ENCODE measurements at places on chromosomes 16 and 17.

- peak; percentile 79 for DNase-seq
Measured at GRCh38 chr16:49441366-49441780, 67.8 kb downstream of the C16orf78 start.

DNA sequence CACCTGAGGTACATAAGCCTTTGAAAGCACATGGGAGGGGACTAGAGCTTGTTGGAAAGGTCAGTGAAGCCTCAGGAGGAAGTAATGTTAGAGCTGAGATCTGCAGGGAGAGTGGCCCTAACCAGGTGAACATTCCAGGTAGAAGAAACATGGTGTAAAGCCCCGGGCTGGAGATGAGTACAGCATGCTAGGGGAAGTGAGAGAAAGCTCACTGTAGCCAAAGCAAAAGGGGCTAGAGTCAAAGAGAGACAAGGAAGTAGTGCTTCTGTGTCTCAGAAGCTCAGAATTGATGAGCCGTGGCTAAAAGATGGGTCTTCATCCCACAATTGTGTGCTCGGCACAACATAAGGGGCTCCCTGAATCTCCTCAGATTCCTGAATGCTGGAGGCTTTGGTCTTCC is 481.8 kb downstream of the XYLT1 start:
- DNase-seq, result no peak

DNA sequence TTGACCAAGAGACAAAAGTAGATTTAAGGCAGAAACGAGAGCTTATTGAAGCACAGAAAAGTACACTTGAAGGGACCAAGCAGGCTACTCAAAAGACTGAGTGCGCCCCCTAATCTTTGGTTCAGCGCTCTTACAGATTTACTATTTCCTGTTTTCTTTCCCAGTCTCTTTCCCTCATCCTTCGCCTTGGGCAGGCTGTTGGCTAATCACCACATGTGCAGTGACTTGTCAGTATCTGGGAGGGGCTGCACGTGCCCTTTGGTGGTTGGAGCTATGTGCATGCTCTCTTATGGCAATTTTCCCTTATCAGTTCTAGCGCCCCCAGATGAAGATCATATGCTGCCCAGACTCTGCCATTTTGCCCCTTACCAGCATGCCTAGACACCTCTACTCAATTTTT is 35.4 kb upstream of the SHISA6 start:
- DNase-seq, result no peak

DNA sequence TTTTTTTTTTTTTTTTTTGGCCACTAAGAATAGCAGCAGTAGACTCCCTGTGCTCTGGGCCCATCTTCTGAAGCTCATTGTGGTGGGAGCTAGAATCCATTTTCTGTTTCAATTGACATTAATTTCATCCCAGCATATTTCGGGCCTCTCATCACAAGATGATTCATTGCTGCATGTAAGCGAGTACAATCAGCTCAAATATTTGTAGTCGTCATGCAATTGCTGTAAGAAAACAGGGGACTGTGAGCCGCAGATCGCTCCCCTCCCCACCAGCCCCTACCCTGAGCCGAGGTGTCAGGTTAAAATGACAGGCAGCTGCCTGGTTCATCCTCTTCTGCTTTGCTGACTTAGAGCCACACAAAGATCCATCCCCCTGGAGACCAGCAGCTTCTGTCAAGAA is 358.8 kb upstream of the CDH5 start:
- no peak for DNase-seq

DNA sequence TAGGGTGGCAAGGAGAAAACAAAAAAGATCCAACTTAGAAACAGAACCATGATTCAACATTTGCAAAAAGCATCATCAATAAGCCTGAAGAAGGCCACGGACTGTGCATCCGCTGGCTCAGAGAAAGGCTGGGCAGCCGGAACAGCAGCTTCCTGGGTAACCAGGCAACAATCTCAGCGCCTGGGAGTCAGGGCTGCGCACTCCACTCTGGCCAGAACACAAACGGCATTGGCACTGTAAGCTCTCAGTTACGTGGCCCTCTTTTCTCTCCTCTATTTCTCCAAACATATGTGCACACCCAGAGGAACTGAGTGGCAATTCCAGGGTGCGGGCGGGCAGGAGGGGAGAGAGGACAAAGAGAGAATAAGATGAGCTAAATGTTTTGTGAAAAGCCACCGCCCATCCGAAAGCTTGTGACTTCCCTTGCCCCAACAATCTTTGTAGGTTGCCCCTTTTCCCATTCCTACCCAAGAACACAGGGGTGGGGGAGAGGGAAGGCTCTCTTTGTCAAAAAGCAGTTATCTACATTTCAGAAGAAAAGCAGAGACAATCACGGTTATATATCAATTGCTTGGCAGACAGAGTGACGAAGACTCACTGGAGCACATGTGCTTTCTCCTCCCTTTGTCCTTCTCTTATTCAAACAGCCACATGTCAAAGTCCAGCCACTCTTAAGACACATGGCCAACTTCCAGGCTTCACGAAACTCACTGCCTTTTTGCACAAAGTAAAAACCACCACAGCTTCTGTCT is 6.6 kb upstream of the GHDC start:
- DNase-seq, result no peak

DNA sequence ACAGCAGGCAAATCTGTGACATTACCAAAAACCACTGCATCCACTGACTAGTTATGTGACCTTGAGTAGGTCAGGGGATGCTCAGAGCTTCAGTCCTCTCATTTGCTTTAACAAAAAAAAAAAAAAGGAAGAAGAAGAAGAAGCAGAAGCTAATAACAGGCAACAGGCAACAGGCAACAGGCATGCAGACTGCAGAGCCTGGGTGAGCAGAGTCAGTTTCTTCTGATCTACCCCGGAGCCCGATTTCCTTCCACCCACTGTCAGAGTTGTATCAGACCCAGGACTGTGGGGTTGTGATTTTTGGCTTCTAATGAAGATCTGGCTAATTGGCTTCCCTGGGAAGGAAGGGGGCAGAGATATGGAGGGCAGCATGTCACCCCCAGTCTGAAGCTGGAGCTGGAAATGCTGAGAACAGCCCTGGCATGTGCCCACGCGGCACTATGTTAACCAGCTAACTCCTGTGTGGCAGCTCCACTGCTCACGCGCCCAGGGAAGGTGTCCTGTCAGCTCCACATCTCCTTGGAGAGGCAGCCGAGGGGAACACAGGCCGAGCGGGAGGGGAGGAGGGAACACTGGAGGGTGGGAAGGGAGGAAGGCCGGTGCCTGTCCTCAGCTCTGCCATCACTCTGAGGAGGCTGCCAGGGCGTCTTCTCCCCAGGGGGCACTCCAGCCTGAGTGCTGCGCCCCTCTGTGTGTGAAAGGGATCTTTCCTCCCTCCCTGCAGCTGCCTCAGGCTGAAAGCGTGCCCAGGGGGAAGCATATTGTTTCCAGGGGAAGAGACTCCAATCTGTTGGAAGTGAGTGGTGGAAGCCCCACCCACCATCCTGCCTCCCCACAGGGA is 17.6 kb downstream of the SRCIN1 start:
- no peak for DNase-seq

- no peak for DNase-seq
Measured at GRCh38 chr16:60001523-60001922, 1267.4 kb upstream of the GOT2 start.

- peak; percentile 86 for DNase-seq
Measured at GRCh38 chr17:10327640-10328039, 45.2 kb downstream of the MYH13 start.

DNA sequence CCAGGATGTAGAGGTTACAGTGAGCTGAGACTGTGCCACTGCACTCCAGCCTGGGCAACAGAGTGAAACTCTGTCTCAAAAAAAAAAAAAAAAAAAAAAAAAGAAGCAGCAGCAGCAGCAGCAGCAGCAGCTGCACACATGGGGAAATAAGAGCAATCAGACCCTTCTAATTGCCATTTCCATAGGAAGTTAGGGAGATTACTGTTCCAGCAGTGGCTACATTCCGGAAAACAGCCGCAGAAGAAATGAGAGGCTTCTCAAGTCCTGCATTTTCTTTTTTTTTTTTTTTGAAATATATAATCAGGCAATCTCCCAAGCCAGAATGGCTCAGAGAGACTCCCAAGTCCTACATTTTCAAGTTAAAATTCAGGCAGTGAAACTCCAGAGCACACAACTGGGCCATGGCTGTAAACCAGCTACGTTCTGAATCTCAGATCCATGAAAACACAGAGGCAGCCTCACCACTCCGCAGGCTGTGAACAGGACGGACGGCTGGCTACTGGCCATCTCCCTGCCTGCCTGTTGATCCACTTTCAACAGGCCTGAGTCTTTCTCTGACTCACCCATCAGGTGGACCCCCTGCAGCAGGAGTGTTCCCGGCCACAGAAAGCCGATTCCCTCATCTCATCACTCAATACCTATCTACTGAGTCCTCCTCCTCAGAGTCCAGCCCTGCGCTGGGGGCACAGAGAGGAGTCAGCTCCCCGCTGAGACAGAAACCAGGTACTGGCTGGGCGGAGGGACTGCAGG is 15.0 kb downstream of the TRPV1 start:
- no peak for DNase-seq

GRCh38 chr16:67437513-67437912 is 6.6 kb downstream of the HSD11B2 start:
- no peak for DNase-seq

- no peak for DNase-seq
Measured at GRCh38 chr16:30137897-30138296, 14.9 kb upstream of the MAPK3 start.

GRCh38 chr17:58757162-58757613 is 1.5 kb downstream of the PPM1E start:
- no peak for DNase-seq

Measured in activated effector memory CD4-positive, alpha-beta T cell treated with anti-CD3 and anti-CD28 coated beads, Interleukin-2, amount 50 U/mL, for 16 hours (primary cell).